Amniotic stem cell (primary cell): ENCODE measurements at places on chromosomes 16 and 17.
A peak's percentile ranks its signal among the peaks of the same experiment; 100 is the strongest.

DNA sequence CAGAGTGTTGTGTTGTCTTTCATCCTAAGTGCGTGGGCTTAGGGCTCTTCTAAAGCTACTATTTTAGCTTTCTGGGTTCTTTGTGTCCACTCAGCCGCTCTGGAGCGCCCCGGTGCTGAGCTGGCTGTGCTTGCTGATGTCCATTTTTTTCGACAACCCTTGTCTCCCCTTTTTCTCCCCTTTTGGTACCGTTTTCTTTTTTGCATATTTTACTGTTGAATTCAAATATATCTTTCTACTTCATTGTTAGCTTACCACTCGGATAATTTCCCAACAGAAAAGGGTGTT is 1.2 kb downstream of the SRRM2 start:
- peak; percentile 7 for DNase-seq

DNA sequence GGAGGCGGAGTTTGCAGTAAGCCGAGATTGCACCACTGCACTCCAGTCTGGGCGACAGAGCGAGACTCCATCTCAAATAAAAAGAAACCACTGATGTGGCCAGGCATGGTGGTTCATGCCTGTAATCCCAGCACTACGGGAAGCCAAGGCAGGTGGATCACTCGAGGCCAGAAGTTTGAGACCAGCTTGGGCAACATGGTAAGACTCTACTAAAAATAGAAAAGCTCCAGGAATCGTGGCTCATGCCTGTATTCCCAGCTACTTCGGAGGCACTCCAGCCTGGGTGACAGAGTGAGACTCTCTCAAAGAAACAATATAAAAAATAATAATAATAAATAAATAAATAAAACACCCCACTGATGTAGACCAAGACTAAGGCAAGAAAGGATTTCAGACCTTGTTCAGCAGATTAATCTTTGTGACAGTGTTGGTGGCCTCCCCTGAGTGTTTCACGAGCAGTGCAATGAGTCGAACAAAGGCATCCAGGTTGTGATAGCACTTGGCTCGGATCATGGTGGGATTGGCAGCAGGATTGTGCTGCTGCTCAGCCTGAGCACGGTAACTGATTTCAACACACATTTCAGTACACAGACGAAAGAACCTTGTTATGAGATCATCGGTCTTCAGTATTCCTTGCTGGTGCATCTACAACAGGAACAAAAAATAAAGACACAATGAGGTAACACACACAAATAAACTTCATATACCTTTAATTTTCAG is 18.6 kb downstream of the SETD6 start:
- DNase-seq = no peak

DNA sequence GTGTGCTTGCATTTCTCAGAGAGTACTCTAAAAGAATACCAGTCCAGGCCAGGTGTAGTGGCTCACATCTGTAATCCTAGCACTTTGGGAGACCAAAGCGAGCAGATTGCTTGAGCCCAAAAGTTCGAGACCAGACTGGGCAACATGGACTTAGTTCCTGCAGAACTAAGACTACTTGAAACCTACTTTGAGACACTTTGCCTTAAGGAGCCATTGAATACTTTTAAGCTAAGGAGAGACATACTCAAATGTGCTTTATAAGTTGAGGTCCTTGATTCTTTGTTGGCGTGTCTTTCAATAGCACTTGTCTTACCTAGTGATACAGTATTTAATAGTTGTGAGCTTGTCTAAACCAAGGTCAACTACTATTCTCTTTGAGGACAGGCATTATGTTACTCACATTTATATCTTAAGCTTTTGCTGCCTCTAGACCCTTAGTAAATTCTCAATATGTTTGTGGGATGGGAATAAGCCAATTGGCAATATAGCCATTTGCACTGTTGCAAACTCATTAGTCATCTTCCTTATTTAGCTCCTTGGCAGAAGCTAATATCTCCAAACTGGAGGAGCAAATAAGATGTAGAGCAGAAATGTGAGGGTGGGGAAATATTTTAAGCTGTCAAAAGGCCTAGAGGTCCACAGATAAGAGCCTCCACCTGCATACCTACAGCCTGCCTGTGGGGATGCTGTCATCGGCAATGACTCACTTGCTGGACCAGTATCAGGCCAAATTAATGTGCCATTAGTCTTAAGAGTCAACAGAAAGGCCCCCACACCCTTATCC is 16.3 kb downstream of the SCPEP1 start:
- DNase-seq = no peak

DNA sequence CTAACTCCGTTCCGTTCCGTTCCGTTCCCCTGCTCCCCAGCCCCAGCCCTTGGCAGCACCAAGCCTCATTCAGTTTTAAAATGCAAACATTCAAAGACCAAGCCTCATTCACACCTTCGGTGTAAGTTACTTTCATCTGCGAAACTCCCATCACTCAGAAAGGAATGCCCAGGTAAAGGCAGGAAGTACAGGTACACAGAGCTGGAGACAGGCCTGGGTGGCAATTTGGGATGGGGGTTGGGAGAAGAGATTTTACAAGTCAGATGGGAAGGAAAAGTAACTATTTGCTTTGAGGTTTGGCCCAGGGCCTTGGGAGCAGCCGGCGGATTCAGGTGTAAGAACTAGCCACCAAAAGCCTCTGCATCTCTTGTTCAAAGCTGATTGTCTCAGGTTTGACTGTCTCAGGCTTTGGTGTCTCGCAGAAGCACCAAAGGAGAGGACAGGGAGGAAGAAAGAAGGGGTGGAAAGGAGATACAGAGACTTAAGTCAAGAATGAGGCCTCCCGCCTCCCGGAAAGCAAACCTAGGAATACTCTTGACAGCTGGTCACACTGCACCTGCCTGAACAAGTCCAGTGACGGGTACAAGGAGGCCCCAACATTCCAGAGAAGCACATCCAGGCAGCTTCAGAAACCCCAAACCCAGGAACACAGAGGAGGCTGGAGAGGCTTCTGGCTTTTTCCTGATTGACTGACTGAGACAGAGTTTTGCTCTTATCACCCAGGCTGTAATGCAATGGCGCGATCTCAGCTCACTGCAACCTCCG is 54.7 kb downstream of the NXN start:
- DNase-seq = no peak

DNA sequence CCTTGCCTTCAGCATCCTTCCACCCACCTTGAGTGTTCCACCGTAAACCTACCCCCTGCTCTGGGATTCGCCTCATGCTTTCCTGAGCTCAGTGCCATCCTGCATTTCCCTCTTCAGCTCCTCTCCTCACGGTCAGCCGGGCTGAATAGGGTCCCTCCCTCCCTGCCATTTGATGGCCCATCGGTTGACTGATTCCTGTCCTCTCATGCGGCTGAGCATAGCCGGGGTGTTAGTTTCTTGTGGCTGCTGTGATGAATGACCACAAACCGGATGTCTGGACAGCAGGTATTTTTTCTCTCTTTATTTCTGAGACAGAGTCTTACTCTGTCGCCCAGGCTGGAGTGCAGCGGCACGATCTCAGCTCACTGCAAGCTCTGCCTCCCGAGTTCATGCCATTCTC is 44.1 kb upstream of the MGAT5B start:
- DNase-seq = no peak

- DNase-seq = no peak
These were observed 23.0 kb downstream of the METTL22 start for GRCh38 chr16:8644211-8645140.

DNA sequence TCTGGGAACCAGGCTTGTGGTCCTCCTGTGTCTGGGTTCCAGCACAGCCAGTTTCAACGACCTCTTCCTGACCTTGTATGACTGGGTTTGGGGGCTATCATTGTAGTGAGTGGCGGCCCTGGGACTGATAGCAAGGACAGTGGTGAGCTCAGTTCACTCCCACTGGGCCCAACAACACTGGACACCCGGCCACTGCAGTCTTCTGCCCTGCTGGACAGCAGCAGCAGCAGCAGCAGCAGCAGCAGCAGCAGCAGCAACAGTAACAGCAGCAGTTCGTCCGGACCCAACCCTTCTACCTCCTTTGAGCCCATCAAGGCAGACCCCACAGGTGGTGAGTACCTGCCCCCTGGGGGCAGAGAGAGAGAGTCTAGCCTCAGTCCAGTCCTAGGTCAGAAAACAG is 3.3 kb upstream of the ELMO3 start:
- no peak for DNase-seq

- DNase-seq = no peak
These were observed 127.9 kb upstream of the MON1B start for GRCh38 chr16:77062878-77063675.

DNA sequence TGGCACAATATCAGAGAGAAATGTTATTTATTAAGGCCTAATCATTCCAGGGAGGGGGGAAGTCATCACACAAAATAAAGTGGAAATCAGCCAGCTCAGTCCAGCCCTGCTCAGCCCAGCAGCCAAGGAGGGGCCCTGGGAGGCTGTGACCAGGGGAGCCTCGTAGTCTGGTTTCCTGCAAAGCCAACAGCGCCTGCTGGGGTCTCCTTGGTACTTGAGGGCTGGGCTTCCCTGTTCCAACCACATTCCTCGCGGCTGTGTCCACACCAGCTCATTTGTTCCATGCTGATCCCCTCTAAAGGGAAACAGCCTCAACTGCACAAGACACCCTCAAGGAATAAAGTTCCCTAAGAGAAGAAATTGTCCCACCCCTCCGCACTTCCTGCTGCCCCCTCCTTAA is 154.0 kb downstream of the TMEM132E start:
- DNase-seq = no peak
